B cell (primary cell): ENCODE measurements at places on chromosomes 2 and 18. TPM values are rescaled to one million over a fixed set of nuclear protein-coding genes. Genes with fewer than 3 reads are reported as not detected.

C2orf81 gene
- total RNA-seq = 8.6 and 9.1 TPM in 2 replicates

CFAP221 gene
- total RNA-seq = not detected in 2 replicates

GRCh38 chr2:227025510-227025909 is 138.5 kb downstream of the COL4A4 start:
- no peak for DNase-seq

- DNase-seq = no peak
Measured at GRCh38 chr18:6399776-6400175, 14.9 kb downstream of the L3MBTL4 start.

TYW5 gene
- total RNA-seq = 15.0 and 15.4 TPM in 2 replicates

OSR1 gene
- total RNA-seq = not detected in 2 replicates

GRCh38 chr2:216113572-216113971 is 4.4 kb downstream of the XRCC5 start:
- DNase-seq = peak; percentile 18

DNA sequence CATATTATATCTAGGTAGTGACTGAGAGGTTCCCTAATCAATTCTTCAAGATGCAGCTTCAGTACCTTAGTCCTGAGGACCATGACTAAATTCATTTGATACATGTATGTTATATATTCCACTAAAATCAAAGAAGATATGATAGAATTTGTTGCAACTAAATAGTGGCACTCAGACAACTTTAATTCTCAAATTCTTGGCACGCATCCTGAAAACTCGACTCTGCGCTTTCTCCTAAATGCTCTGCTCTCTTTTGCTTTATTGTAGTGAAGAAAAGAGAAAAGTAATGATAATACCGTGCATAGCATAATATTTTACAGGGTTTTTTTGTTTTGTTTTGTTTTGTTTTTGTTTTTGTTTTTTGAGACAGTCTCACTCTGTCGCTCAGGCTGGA is 475.3 kb downstream of the ARHGAP15 start:
- DNase-seq = no peak

GRCh38 chr2:207825045-207825954 is 55.6 kb upstream of the FZD5 start:
- no peak for DNase-seq

SGPP2 gene
- total RNA-seq = 6.0 and 7.7 TPM in 2 replicates

DNA sequence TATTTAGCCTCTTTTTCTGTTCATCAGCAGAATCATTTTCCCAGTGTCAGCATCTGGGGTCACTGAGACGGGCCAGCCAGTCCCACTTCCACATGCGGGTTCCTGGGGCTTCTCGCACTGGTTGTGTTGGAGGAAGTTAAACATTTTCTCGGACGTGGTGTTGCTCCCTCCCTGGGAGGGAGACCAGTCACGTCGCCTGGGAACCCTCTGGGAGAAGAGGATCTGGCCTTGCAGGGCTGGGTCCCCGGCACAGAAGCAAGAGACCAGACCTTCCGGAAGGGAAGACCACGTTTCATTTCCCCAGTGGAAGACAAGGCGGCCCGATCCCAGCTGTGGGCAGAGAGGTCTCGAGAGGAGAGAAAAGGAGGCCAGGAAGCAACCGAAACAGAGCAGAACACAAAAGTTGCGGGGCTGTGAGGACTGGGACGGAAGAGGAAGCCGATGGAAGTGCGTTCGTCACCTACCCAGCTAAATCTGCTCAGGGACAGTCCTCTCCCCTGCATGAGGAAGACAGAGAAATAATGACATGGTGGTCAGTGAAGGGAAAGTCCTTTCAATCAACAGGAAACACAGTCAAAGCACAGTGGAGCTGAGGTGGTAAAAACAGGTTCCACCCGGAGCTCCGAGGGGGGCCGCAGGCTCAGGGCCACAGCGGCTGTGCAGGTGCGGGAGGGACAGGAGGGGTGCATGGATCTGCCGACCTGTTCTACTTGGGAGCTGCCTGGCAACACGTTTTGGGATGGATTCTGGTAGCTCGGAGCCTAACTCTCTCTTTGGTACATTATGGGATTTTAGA is 144.4 kb downstream of the MBP start:
- DNase-seq = no peak
